ENCODE measurements at places on chromosomes 13 and 19.

DNA sequence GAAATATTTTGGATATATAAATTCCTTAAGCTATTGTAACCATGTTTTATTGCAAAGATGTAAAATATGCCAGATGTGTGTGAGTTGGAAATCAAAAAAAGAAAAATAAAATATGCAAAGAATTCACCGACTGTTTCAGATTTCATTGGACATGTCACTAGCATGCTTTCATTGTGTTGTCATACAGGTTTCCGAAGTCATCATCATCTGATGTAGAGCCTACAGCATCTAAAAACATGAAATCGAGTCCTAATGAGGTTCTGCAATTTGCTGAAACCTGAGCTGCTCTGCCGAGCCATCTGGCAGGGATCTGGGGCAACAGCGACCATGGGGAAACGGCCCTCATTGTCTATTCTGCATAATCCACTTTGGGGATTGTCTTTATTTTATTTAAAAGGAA, 196.1 kb upstream of the MAB21L1 start:
- DNase-seq = peak; percentile 61

DNA sequence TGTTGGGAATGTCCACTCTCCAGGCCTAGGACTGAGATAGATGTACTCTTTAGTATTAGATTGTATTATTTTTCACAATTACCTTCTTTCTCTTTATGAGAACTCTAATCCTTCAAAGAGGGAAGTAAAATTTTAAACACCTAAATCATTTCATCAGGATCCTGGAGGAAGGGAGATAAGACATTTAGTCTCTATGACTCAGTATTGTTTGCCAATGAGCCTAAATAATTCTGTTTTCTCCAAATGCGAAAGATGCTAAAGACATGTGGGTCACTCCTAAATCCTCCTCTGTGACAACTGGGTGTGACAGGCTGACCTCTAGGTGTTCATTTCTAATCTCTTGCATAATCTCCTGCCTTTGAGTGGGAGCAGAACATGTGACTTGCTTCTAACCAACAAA, 1736.6 kb upstream of the MIR17HG start:
- DNase-seq = no peak

DNA sequence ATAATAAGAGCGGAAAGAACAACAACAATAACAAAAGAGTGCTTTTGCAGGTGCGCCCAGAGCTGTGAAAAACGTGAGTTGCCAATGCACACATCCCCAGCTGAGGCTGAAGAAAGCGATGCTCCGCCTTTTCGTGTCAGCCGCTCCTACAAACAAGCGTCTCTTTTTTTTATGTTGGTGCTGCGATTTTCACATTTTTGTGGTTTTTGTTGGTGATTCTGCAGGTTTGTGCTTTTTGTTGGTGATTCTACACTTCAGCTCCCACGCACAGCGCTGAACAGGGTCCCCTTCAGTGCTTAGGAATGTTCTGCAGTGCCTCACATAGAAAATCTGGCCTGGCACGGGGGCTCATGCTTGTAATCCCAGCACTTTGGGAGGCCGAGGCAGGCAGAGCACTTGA, 7.3 kb upstream of the SBK3 start:
- DNase-seq = peak; percentile 82

GRCh38 chr13:48709213-48709612, 55.5 kb downstream of the CYSLTR2 start:
- no peak for DNase-seq

- no peak for DNase-seq
Measured at GRCh38 chr19:33900817-33901216, 104.1 kb downstream of the KCTD15 start.

DNA sequence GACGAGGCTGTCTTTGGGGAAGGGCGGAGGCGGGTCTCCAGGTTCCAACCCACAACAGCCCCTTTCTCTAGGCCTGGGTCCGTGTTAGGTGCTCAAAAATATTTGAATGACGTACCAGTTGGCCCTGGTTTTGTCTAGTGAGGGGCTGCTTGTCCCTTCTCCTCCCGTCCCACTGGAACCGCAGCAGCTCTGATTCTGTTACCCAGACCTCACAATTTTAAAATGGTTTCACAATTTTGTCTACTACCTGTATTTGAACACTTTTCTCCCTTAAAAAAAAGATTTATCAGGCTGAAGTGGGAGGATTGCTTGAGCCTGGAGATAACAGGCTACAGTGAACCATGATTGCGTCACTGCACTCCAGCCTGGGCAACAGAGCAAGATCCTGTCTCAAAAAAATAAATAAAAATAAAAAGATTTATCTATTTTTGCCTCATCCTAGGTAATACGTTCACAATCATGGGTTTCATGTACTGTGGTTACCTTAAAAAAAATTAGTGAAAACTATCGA, 1.3 kb upstream of the IRF2BP1 start:
- no peak for DNase-seq

DNA sequence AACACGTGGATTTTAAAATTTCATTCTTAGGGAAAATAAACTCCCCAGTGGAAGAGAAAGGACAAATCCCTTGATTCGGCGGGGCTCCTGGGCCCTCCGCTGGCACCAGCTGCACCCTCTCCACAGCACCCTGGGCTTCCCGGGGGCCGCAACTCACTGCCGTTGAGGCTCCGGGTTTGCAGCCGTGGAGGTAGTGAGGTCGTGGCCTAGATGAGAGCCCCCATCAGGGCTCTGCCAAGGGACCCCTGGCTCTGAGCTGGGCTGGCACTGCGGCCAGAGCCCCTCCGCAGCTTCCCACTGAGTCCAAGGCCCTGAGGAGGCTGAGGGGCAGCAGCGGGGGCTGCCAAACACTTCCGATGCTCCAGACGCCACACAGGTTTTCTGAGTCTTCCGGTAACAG, 133.7 kb upstream of the MCF2L start:
- no peak for DNase-seq
